ENCODE measurements at places on chromosomes 3 and 15.
A peak's percentile ranks its signal among the peaks of the same experiment; 100 is the strongest.

- DNase-seq: no peak
Measured at GRCh38 chr3:377158-377561, 180.6 kb downstream of the CHL1 start.

- no peak for DNase-seq
Measured at GRCh38 chr3:15521573-15521965, at the start of gene COLQ. TSS of gene COLQ (minus strand) at chr3:15521706. CDS start at chr3:15521625, 81 bp downstream.

DNA sequence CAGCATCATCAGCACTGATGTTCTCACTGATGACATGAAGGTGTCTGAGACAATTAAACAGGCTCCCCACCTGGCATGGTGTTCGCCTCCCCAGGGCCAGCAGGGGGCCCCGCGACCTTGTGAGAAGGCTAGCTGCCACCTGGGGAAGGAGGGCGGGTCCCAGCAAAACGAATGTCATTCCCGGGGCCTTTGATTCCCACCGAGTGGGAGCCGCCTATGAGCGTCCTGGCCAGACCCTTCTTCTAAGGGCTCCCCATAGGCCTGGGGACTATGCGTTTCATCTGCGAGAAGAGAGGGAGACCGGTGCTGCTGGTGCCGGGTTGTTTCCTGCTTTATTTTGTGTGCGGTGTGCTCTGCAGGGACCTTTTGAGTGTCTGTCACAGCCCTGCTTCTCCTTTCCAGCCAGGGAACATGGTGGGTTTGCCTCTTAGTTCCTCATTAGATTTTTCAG, 20.5 kb upstream of the MINDY4B start:
- DNase-seq: no peak

DNA sequence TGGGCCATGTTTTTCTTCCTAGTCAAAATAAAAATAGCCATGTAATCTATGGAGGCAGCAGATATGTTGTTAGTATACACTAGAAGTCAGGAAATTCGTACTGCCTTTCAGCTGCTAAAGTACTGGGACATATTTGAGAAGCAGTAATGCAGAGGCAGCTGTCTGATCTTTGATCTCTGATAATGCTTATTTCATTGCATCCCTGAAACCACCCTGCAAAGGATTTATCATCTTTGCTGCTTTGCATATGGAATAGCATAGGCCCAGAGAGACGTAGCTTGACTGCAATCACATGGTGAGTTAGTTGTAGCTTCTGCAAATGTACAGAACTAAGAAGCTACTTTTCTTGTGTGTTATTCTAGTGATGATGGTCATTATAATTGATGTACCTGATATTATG, 52.4 kb downstream of the RBM6 start:
- DNase-seq: no peak

DNA sequence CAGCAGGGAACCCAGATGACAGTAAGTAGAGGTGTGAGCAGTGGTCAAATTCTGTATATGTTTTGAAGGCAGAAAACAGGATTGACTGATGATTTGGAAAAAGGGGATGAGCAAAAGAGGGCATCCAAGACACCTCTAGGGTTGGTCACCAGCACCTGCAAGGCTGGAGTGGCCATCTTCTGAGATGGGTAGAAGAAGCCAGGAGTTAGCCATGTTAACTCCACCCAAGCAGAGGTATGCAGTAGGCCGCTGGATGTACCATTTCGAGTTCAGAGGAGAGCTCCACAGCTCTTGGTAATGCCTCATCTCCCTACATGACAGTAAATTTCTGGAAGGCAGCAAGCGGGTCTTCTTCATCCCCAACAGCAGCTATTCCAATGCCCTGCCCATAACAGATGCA, 7.0 kb downstream of the RFTN1 start:
- DNase-seq: no peak

DNA sequence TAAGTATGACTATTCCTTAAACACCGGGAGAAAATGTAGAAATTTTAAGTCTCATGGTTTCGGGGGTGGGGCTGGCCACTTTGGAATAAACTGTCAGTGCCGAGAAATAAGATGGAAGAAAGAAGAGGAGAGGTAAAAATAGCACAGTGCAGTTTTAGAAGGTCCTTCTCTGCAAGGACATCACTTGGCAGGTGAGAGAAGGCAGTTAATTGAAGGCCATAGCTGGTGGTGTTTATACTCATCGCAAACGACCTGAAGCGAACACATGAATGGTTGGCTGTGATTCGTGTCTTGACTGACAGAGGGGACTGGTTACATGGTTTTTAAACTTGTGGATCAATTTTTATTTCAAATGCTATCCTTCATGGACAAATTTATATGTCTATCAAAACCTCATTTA, 54.9 kb upstream of the SENP5 start:
- no peak for DNase-seq

DNA sequence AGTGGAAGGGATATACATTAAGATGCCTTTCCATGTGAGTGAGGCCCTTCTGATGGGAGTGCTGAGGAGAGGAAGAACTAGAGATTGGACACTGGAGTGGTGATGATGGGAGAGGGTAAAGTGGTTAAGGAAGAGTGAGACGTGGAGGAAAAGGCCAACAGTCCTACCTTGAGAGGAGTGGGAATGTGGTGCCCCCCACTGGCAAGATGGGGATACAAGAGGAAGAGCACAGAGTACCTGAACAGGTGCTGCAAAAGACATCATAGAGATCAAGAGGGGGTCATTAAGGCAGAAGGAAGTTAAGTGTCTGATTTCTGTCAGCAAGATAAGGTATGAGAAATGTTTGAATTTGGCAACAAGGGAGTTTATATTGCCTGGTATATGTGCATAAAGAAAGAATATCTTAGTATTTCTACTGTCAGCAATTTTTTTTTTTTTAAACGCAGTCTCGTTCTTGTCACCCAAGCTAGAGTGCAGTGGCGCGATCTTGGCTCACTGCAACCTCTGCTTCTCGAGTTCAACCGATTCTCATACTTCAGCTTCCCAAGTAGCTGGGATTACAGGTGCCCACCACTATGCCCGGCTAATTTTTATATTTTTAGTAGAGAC, 34.0 kb downstream of the ARIH2 start:
- DNase-seq: peak; percentile 19

DNA sequence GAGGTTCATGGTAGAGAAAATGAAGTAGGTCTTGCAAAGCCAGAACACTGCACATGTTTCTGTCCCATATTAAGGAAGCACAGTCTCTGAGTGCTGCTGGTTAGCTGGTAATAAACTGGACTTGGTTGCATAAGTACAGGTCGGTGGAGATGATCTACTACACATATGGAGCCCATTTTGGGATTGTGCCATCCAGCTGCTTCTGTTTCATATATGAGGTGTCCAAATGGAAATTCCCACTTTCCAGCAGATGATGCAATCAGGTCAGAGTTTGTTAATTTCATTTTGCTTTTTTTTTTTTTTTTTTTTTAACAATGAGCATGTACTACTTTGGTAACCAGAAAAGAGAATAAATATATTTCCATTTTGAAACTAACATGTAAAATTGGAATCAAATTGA, 122.6 kb downstream of the SATB1 start:
- no peak for DNase-seq

GRCh38 chr3:62631488-62631887, 243.7 kb downstream of the CADPS start:
- no peak for DNase-seq

DNA sequence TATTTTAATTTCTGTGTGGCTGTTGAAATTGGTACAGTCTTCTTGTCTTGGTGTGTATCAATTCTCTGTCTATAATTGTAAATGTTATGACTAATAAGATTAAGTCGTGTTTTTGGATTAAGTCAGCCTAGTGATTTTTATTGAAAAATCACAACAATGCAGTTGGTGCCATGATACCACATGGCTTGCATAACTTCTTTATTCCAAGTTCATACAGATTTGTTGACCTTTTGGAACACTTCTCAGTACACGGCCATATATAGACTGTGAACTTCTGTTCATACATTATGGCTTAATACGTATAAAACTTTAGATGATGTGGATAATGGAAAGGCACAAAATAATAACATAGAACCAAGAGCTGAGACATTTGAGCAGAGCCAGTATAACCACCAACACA, 121.2 kb upstream of the NAALADL2 start:
- no peak for DNase-seq

DNA sequence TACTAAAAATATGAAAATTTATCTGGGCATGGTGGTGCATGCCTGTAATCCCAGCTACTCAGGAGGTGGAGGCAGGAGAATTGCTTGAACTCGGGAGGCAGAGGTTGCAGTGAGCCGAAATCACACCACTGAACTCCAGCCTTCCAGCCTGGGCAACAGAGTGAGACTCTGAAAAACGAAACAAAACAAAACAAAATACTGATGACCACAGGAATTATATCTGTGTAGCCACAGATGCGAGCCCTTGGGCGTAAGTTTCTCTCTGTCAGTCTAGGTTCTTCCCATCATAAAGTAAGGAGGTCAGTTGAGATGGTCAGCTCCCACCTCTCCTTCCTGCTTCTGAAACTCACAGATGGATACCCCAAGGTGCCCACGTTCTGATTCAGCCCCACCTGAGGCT, 37.7 kb upstream of the CFAP161 start:
- no peak for DNase-seq

GRCh38 chr3:178823591-178824246, 247.9 kb downstream of the ZMAT3 start:
- DNase-seq: no peak

- peak; percentile 16 for DNase-seq
Measured at GRCh38 chr3:30644615-30645014, 38.2 kb downstream of the TGFBR2 start.

DNA sequence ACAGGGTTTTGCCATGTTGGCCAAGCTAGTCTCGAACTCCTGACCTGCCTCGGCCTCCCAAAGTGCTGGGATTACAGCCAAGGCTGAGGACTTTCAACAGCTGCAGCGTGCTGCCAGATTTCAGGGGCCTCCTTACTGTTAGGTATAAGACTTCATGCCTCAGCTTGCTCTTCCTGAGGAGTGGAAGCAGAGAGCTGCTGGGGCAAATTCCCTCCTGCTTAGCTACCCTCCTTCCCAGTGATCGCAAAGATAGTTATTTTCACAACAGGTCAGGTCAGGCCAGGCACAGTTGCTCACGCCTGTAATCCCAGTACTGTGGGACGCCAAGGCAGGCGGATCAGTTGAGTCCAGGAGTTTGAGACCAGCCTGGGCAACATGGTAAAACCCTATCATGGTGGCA, 2.6 kb upstream of the CPNE9 start:
- DNase-seq: no peak

- DNase-seq: no peak
Measured at GRCh38 chr15:80607287-80607980, 87.7 kb upstream of the ABHD17C start.

GRCh38 chr15:74050127-74050526, 32.2 kb downstream of the GOLGA6A start:
- DNase-seq: no peak

GRCh38 chr3:135089451-135089850, 294.4 kb downstream of the EPHB1 start:
- no peak for DNase-seq

DNA sequence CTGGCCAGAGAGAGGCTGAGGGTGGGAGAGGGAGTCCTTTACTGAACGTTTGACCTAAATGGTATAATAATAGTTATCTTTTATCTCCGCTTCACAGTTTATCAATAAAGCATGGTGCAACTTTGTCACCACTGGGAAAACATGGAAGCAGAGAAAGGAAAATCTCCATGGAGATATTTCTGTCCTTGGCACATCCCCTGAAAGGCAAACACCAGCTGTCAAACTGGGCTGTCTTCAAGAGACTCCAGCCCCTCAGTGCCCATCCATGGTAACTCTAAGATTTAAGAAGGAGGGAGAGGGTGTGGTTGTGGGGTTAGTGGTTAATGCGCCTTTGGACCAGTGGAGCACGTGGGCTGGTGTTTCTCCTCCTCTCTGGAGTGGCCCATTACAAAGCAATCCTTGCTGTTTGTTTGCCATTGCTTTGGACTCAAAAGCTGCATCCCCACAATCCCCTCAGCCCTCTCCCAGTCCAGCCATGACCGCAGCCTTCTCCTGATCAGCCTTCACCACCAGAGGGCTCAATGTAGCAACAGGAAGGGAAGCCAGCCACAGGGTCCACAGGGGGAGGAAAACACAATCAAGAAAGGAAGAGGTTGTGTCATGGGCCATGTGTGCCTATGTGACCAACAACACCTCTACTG, 38.2 kb upstream of the FAM174B start:
- DNase-seq: no peak

- DNase-seq: no peak
Measured at GRCh38 chr3:17969985-17970568, 227.6 kb upstream of the TBC1D5 start.

DNA sequence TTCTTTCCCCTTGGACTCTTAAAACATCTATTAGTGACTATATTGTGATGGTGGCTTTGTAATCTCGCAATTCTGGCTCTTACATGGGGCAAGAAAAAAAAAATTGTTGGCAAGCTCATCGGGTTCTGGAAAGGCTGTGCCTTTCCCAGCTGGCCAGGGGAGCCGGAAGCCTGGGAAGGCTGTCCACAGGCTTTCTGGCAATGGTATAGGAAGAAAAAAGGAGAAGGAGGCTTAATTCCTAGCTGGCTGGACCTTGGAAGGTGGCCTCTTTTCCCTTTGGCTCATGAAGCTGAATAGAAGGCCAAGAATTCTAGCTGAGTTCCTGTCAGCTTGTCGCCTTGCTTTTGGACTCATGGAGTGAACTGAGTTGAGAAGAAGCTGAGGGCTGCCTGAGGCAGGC, 243.5 kb upstream of the SEMA6D start:
- DNase-seq: no peak

GRCh38 chr15:90231028-90232017, 2.4 kb downstream of the CIB1 start:
- DNase-seq: peak; percentile 22

DNA sequence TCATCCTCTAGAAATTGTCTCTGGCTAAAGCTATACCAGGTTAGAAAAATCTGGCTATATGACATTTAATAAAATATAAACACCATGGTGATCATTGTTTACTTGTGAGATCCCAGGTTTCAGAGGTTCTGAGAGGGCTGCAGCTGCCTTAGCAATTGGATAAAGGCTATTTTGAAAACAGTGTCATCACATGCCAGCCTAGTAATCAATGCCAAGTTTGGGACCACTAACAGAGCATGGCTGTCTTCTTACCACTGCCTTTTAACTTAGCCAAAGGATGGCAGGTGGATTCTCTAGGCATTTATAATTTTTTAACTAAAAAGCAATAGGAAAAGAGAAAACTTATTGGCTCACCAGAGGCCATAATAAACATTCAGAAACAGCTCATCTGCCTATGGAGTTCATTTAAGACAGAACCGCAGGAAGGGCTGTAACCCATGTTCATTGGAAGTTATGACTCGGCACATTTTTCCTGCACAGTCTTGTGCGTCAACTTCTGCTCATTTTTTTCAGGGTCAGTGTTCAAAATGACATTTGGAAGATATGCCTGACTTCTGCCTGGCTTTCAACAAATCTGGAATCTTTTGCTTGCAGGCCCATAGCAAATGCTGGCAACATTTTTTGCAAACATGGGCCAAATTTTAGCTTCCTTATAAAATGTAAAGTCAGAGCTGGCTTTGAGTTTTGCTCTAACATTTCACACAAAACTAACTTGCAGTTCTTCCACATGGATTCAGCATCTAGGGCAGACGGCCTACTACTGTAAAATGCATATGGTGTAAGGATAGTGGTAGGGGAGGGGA, 476.0 kb upstream of the TBL1XR1 start:
- no peak for DNase-seq

- no peak for DNase-seq
Measured at GRCh38 chr15:96720656-96721055, 390.2 kb downstream of the NR2F2 start.
